H9 (cell line): ENCODE measurements at places on chromosomes 12 and 14. TPM values are rescaled to one million over a fixed set of nuclear protein-coding genes. Genes with fewer than 3 reads are reported as not detected.

DNA sequence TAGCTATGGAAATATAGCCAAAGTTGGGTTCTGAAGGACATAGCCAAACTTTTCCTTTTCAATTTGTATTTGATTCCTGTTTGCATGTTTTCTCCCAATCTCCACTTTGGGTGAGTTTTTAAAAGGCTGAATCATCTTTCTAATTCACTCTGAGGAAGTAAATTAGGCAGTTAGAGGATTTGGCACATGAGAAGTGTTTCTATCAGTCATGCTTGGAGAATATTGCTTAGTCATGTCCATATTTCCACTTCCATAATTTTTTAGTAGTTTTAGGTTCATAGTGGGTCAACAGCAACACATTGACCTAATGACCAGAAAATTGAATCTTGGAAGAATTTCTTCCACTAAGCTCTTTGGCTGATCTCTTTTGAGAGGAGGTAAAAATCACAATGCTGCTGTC, 21.8 kb downstream of the IRAK3 start:
- no peak overlapping the region for H3K27ac ChIP-seq
- no peak overlapping the region for H3K4me3 ChIP-seq
- no peaks in the 10 kb centered on the region; the same call in 2 of the 3 replicates for H3K36me3 ChIP-seq
- H3K4me1 ChIP-seq, result no peaks in the 10 kb centered on the region
- DNase-seq, result no peak
- no peaks in the 10 kb centered on the region for H3K27me3 ChIP-seq

DNA sequence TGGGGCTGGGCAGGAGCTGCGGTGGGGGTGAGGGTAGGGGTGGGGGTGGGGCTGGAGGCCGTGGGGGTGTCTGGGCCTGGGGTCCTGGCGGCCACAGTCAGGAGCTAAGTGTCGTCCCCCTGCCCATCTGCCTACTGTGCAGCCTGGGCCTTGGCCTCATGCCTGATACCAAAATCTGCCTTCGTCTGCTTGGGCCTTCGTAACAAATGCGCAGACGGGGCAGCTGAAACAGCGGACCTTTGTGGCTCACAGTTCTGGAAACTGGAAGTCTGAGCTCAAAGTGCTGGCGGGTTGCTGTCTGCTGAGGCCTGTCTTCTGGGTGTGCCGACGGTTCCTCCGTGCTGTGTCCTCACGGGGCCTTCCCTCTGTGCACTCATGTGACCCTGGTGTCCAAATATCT, 61.7 kb downstream of the KIF26A start:
- DNase-seq, result no peak
- no peak overlapping the region for H3K27ac ChIP-seq
- H3K4me3 ChIP-seq, result no peak overlapping the region
- H3K36me3 ChIP-seq, result no peaks in the 10 kb centered on the region

DNA sequence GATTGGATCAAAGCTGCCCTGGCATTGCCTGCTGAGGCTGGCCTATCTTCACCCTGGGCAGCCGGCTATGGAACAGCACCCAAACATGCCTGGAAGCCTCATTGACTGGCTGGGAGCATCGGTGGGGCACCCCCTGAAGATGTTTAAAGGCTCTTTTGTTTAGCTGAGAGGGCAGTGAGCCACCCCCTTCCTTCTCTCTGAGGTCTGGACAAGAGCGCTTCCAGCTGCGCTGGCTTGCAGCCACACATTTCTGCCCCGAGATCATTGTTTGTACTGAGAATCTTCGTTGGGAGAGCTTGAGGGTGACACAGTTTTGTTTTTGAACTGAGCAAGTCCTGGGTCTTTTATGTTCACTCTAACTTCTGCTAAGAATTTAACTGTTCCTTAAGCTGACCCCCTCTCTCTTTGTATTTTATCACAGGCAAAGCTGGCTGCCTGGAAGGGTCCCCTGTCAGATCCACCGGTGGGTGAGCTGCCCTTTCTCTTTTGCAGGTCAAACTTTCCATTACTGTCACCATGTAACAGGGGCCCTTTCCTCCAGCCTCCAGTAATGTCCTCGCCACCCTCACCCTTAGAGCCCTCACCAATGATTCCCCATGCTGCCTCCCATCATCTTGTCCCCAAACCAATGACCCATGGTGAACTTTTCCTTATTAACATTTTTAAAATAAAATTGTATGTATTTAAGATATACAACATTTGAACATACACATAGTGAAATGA, 212.2 kb downstream of the KIF26A start:
- no peaks in the 10 kb centered on the region for H3K27me3 ChIP-seq
- H3K4me3 ChIP-seq, result no peak overlapping the region
- DNase-seq, result no peak
- H3K4me1 ChIP-seq, result no peaks in the 10 kb centered on the region
- no peaks in the 10 kb centered on the region for H3K36me3 ChIP-seq

- no peaks in the 10 kb centered on the region for H3K27me3 ChIP-seq
- H3K4me1 ChIP-seq, result no peaks in the 10 kb centered on the region
- peaks cover 7% of the 10 kb centered on the region for H3K36me3 ChIP-seq
- DNase-seq, result no peak
- no peak overlapping the region for H3K27ac ChIP-seq
- H3K4me3 ChIP-seq, result no peak overlapping the region
Observed at GRCh38 chr12:51960890-51961289, 9.4 kb downstream of the ACVR1B start.

DNA sequence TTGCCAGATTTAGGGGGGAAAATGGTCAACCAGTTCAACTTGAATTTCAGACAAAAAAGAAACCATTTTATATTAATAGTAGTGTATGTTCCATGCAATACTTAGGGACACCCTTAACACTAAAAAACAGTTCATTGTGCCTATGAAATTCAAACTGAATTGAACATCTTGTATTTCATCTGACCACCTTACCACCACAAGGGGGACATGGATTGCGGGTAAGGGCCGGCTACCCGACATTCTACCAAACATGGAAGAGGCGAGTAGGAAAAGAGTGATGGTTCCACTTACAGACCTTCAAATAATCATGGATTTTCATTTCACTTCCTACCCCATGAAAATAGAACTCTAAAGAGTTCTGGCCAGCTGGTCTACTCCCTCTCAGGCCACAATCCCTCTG, 10.3 kb upstream of the STK38L start:
- peaks cover 4% of the 10 kb centered on the region; the same call in 1 of the 2 replicates for H3K4me1 ChIP-seq
- no peak overlapping the region for H3K27ac ChIP-seq
- DNase-seq, result peak; percentile 35

DNA sequence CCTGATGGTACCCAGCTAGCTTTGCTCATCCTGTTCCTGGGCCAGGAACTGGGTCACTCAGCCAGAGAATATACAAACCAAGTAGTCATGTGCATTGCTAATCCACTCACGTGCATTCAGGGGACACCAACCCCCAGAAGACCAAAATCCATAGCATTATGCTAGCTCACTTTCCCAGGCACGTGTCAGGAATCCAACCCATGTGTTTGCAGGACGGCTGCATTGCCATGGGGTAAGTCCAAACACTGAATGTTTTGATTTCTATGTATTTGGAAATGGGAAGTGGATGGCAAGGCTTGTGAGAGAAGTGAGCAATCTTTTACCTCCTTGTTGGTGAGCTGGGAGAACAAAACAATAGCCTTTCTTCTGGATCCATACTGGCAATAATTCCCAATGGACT, 87.1 kb upstream of the FOXN3 start:
- no peaks in the 10 kb centered on the region for H3K27me3 ChIP-seq
- H3K4me1 ChIP-seq, result peaks cover 12% of the 10 kb centered on the region
- peaks cover 24% of the 10 kb centered on the region for H3K36me3 ChIP-seq
- H3K27ac ChIP-seq, result no peak overlapping the region
- no peak for DNase-seq

- H3K36me3 ChIP-seq, result peaks cover 11% of the 10 kb centered on the region
- no peak overlapping the region for H3K27ac ChIP-seq
- H3K4me1 ChIP-seq, result no peaks in the 10 kb centered on the region
- no peak for DNase-seq
- H3K4me3 ChIP-seq, result no peak overlapping the region
Observed at GRCh38 chr14:42323426-42323825, 716.8 kb downstream of the LRFN5 start.

DNA sequence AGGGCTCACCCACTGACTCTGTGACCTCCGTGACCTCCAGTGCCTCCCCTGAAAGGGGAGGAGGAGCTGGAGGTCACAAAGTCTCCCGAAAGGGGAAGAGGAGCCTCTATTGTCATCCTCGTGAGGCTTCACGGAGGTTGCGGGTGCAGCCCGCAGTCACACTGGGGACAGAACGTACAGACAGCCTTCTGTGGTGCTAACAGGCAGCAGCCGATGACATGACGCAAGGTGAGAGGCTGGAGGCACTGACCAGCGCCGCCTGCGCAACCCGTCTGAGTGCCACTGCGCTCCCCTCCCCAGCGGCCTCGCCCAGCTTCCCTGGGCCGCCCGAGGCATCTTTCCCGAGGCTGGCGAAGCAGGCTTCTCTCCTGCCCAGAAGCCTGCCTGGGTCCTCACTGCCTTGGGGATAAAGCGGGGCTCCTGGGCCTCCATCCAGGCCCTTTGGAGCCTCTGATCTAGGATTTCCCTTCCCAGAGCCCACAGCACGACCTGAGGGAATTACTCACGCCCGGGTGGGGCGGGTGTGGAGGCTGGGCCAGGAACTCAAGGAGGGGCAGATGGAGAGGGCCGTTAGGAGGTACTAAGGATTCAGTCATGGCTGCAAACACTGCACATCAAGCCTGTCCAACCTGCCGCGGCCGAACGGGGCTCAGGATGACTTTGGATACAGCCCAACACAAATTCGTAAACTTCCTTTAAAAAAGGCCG, 12.3 kb upstream of the LBHD2 start:
- H3K4me1 ChIP-seq, result no peaks in the 10 kb centered on the region
- no peak overlapping the region for H3K4me3 ChIP-seq
- no peak overlapping the region for H3K27ac ChIP-seq
- no peak for DNase-seq
- no peaks in the 10 kb centered on the region; the same call in 1 of the 2 replicates for H3K27me3 ChIP-seq
- no peaks in the 10 kb centered on the region for H3K36me3 ChIP-seq

DNA sequence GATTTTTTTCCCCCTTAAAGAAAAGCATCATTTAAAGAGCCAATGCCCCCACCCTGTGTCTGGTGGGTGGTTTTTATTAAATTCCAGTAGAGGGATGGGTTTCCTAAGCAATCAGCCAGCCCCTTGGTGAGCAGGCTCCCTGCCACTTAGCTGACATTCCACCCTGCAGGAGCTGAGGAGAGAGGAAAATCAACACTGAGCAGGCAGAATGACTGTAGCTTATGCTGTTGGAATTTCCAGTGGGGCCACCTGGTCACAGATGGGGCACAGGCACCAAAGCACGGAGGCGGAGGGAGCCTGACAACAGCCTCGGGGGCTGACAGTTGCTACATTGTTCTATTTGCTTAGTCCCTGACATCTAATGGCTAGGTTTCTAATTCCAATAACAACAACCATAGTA, 127.7 kb downstream of the TMEM30B start:
- no peak overlapping the region for H3K4me3 ChIP-seq
- no peak for DNase-seq

GRCh38 chr12:74193191-74193590, 344.4 kb upstream of the ATXN7L3B start:
- DNase-seq, result no peak
- no peaks in the 10 kb centered on the region for H3K4me1 ChIP-seq
- H3K4me3 ChIP-seq, result no peak overlapping the region
- H3K27ac ChIP-seq, result no peak overlapping the region
- no peaks in the 10 kb centered on the region for H3K36me3 ChIP-seq

DNA sequence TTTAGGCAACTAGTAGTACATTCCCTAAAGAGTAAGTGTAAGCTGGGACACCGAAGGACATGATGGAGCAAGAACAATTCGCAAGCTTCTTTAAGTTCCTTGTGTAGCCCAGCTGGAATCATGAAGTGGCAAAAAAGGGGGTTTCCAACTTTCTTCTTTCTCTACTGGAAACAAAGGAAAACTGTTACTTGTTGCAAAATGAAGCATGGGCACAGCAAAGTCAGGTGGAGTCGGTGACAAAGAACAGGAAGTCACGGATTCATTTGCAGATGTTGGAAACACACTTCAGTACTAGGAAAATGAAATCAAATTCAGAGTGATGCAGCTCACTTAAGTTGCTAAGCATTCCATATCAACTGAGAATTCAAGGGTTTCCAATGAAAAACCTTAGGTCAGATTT, 706.9 kb upstream of the STXBP6 start:
- peaks cover 8% of the 10 kb centered on the region; the same call in 1 of the 2 replicates for H3K4me1 ChIP-seq

DNA sequence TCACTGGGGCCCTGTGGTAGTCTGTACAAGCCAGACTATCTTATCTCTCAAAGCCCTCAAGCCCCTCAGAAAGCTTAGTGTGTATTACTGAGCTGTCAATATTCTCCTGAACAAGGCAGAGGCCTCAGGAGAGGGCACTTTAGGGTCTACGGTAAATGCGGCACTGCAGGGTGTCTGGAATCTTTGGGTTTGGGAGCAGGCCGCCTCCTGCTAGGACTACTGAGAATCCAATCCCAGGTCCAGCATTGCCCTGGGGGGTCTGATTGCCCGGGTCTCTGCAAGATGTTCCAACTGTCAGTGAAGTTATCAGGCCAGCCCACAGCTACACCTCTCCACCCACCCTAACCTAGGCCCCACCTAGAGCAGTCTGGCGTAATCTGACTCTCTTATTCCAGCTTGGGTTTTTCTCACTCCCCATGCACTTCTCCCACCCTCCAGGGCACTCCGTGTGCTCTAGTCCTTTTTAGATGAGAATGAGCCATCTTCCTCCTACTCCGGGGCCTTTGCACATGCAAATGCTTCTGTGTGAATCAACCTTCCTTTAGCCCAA, 4.3 kb upstream of the ZFP36L1 start:
- peaks cover 19% of the 10 kb centered on the region for H3K36me3 ChIP-seq
- peak; percentile 89 for DNase-seq
- H3K4me1 ChIP-seq, result peaks cover 3% of the 10 kb centered on the region; the same call in 1 of the 2 replicates
- peak overlapping the region; percentile 93 for H3K27ac ChIP-seq
- H3K4me3 ChIP-seq, result peak overlapping the region; percentile 95

DNA sequence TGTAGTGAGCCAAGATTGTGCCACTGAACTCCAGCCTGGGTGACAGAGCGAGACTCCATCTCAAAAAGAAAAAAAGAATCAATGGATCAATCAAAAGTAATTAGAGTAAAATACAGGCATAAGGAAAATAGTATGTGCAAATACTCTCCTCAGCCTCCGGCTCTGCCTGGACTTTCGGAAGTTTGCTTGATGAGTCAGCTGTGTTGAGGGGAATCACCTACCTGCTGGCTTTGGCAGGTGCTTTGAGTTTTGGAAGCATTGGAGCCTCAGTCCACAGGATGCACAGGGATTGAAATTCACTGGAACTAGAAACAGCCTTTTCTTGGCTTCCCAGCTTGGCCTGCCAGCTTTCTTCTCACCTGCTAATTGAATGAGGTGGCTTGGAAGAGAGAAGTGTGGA, 268.2 kb downstream of the PCNX1 start:
- H3K4me1 ChIP-seq, result no peaks in the 10 kb centered on the region
- no peak overlapping the region; the same call in 2 of the 3 replicates for H3K4me3 ChIP-seq
- H3K27ac ChIP-seq, result no peak overlapping the region
- H3K36me3 ChIP-seq, result no peaks in the 10 kb centered on the region

GRCh38 chr12:128365651-128366231, 98.8 kb downstream of the TMEM132C start:
- no peak overlapping the region for H3K27ac ChIP-seq
- no peaks in the 10 kb centered on the region for H3K36me3 ChIP-seq
- peak overlapping the region; percentile 64 for H3K4me3 ChIP-seq
- no peaks in the 10 kb centered on the region; the same call in 1 of the 2 replicates for H3K4me1 ChIP-seq
- peaks cover 4% of the 10 kb centered on the region; the same call in 1 of the 2 replicates for H3K27me3 ChIP-seq

Gene KLHL33
- 0.04 TPM in 2 replicates for total RNA-seq

Gene SNX6
- total RNA-seq, result 67.5 and 69.3 TPM in 2 replicates

Gene CLEC1B
- not detected in 2 replicates for total RNA-seq

Gene GON7
- total RNA-seq, result 6.2 and 6.8 TPM in 2 replicates

Gene TCL1A
- total RNA-seq, result 0.31 TPM in 1 of 2 replicates, not detected in the other

Gene TAS2R43
- 0.48 and 0.59 TPM in 2 replicates for total RNA-seq

Gene PRICKLE1
- total RNA-seq, result 20.0 and 20.5 TPM in 2 replicates

Gene RNASE3
- total RNA-seq, result not detected in 2 replicates
